Activated naive CD8-positive, alpha-beta T cell treated with anti-CD3 and anti-CD28 coated beads, Interleukin-2, amount 10 ng/mL, durations not matched to agents 7 days and 5 days (primary cell): ENCODE measurements at places on chromosomes 16 and 17. TPM values are rescaled to one million over a fixed set of nuclear protein-coding genes. Genes with fewer than 3 reads are reported as not detected.

DNA sequence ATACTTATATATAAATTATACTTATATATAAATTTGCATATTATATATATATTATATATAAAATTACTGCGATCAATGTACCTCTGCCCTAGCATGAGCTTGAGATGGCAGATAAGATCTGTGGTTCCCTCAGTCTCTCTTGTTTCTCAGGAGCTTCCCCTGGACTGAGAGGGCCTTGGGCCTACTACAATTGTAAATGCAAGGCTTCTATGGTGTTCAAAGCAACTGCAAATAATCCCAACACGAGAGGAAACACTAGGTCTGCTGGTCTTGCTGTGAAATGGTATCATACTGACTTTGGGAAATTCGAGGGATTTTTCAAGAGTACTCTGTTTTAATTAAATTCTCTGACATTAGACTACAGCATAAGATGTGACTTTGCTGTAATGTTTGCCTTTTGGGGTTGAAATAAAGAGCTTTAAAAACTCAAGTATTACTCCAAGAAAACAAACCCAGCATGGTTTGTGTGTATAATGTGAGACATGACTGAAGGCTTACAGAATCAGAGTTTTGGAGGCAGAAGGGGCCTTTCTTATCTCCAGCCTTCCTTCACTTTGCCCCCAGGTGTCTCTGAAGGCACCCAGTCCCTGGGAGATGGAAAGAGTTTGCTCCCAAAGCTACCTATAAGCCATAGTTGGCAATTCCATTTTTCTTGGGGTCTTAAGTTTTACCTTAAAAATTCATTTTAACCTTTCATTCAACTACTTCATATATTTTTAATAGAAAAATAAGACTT, 24.2 kb downstream of the ACSM1 start:
- DNase-seq, result no peak

Gene KRT36
- not detected for total RNA-seq

Gene FLCN
- total RNA-seq, result 49.2 TPM

DNA sequence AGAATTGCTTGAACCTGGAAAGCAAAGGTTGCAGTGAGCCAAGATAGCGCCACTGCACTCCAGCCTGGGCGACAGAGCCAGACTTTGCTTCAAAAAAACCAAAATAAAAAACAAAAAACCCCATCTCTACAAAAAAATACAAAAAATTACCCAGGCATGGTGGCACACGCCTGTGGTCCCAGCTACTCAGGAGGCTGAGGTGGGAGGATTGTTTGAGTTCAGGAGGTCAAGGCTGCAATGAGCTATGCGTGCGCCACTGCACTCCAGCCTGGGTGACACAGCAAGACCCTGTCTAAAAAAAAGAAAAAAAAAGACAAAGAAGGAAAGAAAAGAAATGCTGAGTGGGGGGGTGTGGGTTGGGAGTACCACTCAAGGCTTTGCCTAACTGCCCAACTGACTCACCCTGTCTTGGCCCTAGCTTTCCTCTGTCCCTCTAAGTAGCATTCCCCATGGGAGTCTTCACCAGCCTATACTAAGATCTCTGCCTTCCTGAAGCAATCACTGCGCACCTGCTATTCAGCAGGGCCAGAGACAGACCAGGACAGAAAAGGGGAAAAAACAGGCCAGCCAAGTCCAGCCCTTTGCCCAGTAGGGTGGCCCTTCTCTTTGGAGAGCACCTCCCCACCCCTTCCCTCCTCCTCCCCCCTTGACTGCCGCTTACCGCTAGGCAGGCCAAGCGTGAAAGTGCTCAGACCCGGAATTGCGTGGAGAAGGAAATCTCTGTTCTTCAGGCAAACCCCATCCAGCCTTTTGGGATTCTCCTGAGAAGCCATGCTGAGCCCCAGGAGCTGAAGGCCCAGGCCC, 45.8 kb downstream of the RTN4RL1 start:
- DNase-seq, result no peak

GRCh38 chr17:43490621-43491020, 6.8 kb downstream of the DHX8 start:
- no peak for DNase-seq

GRCh38 chr16:49632795-49633184, 223.1 kb downstream of the ZNF423 start:
- DNase-seq, result no peak

Gene ADAP2
- total RNA-seq, result 2.2 TPM

Gene EVI2A
- 74.9 TPM for total RNA-seq

- DNase-seq, result no peak
Observed at GRCh38 chr17:71455219-71455618, 665.6 kb upstream of the SOX9 start.

DNA sequence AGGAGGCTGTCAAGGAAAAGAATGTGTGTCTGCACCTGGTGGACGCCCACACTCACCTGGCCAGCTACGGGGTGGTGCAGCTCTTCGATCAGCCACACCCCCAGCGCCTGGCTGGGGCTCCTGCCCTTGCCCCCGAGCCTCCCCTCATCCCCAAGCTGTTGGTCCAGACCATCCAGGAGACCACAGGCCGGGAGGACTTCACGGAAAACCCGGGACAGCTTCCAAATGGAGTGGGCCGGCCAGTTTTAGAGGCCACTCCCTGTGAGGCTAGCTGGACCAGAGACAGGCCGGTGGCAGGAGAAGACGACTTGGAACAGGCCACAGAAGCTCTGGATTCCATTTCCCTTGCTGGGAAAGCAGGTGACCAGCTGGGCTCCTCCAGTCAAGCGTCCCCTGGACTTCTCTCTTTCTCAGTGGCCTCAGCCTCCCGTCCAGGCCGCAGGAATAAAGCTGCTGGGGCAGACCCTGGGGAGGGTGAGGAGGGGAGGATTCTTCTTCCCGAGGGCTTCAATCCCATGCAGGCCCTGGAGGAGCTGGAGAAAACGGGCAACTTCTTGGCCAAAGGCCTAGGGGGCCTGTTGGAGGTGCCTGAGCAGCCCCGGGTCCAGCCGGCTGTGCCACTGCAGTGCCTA, 2.2 kb downstream of the WDR81 start:
- DNase-seq, result no peak

- DNase-seq, result no peak
Observed at GRCh38 chr16:30980959-30981358, 4.0 kb upstream of the HSD3B7 start.

DNA sequence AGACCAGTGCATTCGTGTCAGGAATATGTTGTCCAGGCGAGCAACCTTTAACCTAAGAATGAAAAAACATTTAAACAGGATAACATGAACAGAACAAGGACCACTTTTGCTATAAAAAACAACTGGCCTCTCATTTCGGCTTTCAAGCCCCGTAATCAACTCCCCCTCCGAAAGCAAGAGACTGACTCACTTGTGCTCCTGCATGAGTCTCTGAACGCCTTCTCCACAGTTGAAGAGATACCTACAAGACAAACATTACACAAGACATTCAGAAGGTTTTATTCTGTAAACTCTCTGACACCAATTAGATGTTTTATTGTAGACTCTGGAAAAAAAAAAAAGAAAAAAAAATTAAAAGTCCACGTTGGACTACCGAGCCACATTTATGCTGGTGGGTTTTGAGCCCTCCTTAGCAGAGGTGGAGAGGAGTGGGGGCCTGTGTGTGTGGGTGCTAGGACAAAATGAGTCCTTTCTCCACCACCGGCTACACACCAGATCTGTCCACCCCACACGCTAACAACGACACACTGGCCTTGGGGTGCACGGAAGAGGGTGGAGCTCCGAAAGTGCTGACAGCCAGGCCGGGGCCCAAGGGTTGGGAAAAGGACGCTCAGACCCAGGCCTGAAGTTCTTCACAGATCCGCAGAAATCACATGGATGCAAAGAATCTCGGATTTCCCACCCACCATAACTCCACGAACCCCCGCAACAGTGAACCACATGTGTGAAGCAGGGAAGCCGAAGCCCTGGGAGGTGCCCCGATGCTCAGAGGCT, 759 bp downstream of the ELAC2 start:
- DNase-seq, result no peak

Gene ICAM2
- 59.0 TPM for total RNA-seq

DNA sequence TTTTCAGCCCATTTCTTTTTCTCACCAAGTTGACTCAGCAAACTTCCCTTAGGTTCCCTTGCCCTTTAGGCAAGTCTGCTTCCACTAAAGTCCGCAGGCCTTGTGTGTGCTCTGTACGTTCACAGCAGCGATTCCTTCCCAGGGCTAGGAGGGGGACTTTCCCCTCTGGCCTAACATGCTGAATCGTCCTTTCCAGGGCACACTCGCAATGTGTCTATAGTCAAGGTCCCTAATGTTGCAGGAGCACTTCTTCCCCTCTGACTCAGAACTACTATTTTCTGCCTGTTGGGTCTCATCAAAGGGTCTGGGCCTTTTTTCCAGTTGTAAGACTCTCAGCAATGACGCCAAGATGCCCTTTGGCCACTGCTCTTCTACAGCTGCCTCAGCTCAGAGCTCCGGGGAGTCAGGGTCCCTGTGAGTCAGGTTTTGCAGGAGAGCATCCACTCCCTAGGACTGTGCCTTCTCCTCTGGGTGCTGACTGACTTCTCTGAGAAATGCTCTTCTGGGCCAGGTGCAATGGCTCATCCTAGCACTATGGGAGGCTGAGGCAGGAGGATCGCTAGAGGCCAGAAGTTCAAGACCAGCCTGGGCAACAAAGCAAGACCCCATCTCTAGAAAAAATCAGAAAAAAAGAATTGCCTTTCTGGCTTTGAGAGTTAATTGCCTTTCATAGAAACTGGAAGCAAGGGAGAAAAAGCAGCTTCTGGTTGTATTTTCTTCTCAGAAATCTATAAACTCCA, 64.4 kb upstream of the TBX2 start:
- no peak for DNase-seq

GRCh38 chr16:88977812-88978607, 1.0 kb upstream of the CBFA2T3 start:
- DNase-seq, result no peak

Gene CHD9
- total RNA-seq, result 37.9 TPM

GRCh38 chr17:18129041-18129502, 20.5 kb downstream of the MYO15A start:
- DNase-seq, result no peak

DNA sequence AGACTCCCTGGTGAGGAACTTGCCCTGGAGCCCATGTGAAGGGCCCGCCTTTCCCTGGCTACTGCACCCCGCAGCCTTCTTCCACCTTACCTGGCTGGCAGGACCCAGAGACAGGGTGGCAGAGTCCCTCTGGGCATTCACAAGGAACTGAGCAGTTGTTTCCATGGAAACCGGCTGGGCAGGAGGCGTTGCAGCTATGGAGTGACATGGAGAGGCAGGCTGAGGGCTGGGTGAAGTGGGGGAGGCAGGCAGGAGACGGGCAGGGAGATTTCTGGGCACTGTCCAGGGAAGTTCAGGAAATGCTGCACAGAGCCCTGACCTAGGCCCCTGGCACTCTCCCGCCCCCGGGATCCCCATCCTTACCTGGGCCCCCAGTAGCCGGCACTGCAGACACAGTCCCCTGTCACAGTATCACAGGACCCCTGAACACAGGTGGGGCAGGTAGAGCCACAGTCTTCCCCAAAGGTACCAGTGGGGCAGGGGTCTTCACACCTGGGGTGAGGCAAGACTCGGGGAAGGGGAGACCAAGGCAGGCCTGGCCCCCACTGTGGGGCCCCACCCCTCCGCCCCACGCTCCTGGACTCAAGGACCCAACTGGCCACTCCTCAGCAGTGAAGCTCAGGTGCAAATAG, 5.9 kb downstream of the SCARF1 start:
- no peak for DNase-seq
